ENCODE measurements at places on chromosomes 4 and X.

- no peak for DNase-seq
These were observed 14.9 kb upstream of the ADD1 start for GRCh38 chr4:2828758-2829181.

GRCh38 chr4:152572417-152573086 is 36.7 kb upstream of the FBXW7 start:
- no peak for DNase-seq

DNA sequence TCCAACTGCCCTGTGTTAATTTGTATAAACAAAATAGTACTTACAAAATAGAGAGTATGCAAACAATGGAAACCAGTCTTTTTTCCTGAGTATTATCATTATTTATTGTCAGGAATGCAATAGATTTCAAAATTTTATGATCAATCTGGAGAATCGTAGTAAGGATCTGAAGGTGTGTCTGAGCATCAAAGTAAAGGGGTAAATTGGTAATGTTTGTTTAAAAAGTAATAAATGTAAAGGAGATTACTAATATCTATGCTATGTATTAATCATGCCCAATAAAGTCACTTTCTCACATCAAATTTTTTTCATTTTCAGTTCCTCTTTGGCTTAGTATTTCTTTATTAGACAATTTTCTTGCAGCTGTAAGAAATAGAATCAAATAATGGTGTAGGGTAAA is 1507.1 kb upstream of the PCDH7 start:
- DNase-seq: no peak

DNA sequence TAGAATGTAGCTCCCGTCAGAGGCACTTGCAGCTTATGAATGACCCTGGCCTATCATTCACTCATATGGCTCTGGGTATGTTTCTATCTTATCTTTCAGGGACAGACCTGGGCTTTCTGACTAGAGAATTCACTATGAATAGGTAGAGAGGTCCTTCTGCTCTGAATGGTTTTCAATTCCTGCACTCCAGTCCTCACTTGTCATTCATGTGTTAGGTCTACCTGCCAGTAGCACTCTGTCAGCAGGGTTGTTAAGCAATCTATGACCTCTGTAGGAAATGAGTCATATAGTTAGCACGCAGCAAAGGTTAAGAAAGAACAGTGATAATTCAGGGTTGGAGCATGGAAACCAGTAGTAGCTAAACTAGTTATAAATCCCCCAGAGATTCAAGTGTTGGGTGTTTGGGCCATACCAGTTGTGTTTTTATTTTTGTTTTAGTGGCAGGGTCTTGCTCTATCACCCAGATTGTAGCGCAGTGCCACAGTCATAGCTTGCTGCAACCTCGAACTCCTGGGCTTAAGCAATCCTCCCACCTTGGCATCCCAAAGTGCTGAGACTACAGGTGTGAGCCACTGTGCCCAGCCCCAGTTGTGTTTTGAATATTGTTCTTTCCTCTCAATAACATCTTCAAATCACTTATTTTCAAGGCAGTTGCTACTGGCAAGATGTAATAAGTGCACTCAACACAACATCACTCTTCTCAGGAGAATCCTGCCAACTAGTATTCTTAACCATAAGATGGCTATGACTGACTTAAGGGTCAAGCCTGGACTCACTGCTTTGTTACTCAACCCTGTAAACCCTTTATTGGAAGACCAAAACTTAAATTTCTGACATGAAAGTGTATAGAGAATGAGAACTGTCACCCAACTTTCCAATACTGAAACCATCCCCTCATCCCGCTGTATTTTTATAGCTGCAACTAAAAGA is 25.1 kb downstream of the ARL13A start:
- DNase-seq: no peak

- no peak for DNase-seq
These were observed 38.7 kb downstream of the SEC24B start for GRCh38 chr4:109472343-109472761.

GRCh38 chr4:23305026-23305425 is 584.8 kb downstream of the PPARGC1A start:
- no peak for DNase-seq

DNA sequence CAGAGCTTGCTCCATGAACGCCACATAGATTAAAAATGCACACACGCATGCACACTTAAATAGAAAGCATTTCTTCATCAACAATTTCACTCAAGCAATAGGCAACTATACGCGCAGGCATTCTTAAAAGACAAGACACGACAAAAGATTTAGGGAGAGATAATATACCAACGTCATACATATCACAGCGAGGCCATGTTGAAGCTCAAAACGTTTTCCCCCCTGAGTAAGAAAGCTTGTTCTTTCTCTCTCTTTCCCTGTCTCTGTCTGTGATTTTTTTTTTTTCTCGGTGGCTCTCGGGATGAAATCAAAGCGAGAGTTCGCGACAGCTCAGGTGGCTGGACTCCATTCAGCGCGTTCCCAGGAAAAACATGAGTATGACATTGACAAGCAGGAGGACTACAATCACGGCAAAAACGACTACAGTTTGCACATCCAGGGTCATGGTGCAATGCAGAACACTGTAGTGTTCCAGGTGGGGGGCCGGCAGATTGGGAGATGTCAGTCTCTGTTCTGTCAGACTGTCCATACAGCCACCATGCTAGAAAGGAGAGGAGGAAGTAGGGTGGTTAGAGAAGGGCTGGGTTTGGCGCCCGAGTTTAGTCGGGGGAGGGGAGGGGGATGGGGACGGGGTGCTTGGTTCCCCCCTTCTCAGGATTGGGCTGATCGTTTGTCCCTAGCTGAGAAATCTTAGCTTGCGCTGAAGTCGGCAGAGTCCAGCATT is 30.7 kb downstream of the ARHGEF9 start:
- DNase-seq: no peak

DNA sequence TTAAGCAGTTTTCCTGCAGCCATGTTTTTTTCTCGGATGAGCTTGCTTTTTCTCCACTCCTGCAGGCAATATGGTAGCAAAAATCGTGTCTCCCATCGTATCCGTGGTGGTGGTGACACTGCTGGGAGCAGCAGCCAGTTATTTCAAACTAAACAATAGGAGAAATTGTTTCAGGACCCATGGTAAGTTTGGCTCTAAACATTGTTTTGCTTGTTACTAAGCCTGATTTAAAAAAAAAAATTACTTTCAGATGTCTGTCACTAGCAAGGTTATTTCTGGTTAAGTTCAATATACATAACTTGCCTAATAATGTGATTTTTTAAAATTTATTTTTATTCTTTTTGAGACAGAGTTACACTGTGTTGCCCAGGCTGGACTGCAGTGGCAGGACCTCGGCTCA is 17.5 kb upstream of the GYG2 start:
- no peak for DNase-seq
